Endothelial cell of umbilical vein (primary cell): ENCODE measurements at places on chromosomes 5 and 9. TPM values are rescaled to one million over a fixed set of nuclear protein-coding genes. Genes with fewer than 3 reads are reported as not detected.
A peak's percentile ranks its signal among the peaks of the same experiment; 100 is the strongest.

SPATA31C1 gene
- not detected in 2 replicates for total RNA-seq

DNA sequence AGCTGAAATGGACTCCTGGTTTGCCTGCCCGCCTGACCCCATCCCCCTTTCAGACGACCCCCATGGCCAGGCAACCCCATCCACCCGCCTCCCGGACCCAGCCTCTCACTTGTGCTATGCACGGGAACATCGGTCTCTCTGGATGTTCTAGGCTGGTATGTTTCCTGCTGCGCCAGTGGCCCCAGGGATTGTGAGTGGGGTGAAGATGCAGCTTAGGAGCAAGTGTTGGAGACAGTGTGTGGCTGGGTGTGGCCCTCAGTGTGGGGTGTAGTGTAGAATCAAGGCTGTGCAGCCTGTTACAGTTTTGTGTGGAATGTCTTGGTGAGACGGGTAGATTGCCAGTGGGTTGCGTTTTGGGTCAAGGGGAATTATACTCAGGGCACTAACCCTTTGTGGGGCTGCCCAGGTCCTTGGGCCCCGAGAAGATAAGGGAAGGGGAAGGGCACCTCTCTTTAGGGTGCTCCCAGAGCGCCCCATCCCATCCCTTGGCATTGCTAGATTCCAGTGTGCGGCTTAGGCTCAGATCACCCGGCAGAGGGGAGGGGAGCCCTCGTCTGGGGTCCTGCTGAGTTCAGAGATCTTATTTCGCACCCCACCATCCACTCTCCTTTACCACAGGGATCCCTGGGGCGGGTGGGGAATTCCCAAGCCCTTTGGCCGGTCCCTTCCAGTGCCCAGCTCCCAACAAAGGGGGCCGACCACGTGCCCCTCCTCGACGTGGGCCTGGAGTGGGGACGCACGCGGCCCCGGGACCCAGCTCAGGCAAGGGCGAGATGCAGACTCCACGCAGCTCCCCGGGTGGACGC lies 4.6 kb downstream of the IER5L start:
- peak overlapping the region; percentile 91 for H3K27ac ChIP-seq
- no peaks in the 10 kb centered on the region for H3K27me3 ChIP-seq
- DNase-seq: no peak
- no peaks in the 10 kb centered on the region for H3K36me3 ChIP-seq
- peaks cover 31% of the 10 kb centered on the region for H3K4me1 ChIP-seq
- H3K4me3 ChIP-seq: no peak overlapping the region

DNA sequence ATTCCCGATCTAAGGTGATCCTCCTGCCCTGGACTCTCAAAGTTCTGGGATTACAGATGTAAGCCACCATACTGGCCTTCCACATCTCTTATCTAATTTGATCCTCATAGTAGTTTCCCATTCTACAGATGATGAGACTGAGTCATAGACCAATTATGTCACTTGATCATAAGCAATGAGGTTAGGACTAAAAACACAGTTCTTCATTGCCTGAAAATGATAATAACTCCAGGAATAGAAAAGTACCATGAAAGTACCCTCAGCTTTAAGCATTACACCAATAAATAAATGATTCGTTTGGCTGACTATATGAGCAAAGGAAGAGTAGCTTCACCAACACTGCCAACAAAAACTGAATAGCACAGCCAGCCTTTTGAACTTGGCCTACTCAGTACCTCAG lies 389.5 kb downstream of the ACTL7B start:
- H3K4me3 ChIP-seq: no peak overlapping the region
- no peaks in the 10 kb centered on the region for H3K27me3 ChIP-seq
- no peak for DNase-seq
- H3K36me3 ChIP-seq: no peaks in the 10 kb centered on the region

DNA sequence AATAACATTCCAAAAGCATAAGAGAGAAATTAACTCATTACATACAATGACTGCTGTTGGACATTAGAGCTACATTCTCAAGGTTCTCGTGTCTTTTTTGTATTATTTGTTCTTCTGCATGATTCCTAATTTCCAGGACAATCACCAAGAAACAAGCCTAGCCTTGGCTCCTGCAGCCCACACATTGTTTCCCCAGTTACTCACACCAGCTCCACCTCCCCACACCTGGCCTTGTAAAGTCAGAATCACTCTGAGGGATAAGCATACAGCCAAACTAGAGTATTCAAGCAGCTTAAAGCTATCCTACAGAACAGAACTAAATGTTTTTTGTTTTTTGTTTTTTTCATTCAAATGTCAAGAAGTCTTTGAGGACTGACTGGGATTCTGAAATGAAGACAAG lies 189.2 kb downstream of the HINT1 start:
- H3K36me3 ChIP-seq: no peaks in the 10 kb centered on the region
- no peak overlapping the region for H3K27ac ChIP-seq
- no peak overlapping the region for H3K4me3 ChIP-seq
- H3K27me3 ChIP-seq: no peaks in the 10 kb centered on the region

DNA sequence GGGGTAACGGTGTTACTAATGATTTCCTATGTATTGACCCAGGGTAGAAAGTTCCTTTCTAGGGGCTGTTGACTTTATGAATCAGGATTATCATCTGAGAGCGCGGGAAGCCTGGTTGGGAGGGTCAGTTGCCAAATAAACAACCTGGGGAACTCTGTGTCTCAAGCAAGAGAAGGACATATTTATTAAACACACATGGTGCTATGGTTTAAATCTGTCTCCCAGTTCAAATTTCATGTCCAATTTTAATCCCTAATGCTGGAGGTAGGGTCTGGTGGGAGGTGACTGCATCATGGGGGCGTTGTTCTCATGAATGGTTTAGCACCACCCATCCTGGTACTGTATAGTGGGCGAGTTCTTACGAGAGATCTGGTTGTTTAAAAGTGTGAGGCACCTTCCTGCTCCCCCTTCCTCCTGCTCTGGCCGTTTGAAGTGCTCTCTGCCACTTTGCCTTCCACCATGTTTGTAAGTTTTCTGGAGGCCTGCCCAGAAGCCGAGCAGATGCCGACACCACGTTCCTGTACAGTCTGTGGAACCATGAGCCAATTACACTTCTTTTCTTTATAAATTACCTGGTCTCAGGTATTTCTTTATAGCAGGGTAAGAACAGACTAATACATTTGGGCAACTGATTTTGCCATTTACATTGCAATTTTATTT lies 19.7 kb upstream of the GAS1 start:
- H3K27ac ChIP-seq: no peak overlapping the region
- no peaks in the 10 kb centered on the region for H3K36me3 ChIP-seq
- H3K27me3 ChIP-seq: no peaks in the 10 kb centered on the region
- no peaks in the 10 kb centered on the region for H3K4me1 ChIP-seq
- DNase-seq: no peak
- no peak overlapping the region for H3K4me3 ChIP-seq
